HS-5 (cell line): ENCODE measurements at places on chromosomes 12 and 14.

DNA sequence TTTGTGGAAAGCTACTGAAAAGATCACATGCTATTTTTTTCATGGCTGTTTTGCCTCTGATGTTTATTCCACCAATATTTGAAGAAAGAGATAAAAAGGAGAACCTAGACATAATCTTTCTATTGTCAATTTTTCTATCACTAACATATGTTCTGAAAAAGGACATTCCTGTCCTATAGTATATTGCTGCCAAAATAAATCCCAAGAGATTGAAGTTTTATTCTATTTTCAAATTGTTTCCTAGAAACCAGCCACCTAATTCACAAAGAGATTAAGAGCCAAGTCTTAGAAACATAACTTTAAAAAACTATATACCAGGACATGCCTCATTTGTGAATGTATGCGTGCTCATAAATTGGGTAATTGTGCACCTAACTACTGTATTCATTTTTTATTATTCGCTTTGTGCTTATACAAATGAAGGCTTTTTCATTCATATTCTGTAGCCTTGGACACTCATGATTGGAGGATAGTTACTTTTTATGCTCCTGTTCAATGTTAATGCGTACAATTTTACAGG, 200.7 kb downstream of the FUT8 start:
- DNase-seq, result no peak

- DNase-seq, result peak; percentile 47
Observed at GRCh38 chr14:83347874-83348273, 1814.2 kb upstream of the SEL1L start.

- no peak for DNase-seq
Observed at GRCh38 chr12:79125358-79125757, 260.8 kb downstream of the SYT1 start.

DNA sequence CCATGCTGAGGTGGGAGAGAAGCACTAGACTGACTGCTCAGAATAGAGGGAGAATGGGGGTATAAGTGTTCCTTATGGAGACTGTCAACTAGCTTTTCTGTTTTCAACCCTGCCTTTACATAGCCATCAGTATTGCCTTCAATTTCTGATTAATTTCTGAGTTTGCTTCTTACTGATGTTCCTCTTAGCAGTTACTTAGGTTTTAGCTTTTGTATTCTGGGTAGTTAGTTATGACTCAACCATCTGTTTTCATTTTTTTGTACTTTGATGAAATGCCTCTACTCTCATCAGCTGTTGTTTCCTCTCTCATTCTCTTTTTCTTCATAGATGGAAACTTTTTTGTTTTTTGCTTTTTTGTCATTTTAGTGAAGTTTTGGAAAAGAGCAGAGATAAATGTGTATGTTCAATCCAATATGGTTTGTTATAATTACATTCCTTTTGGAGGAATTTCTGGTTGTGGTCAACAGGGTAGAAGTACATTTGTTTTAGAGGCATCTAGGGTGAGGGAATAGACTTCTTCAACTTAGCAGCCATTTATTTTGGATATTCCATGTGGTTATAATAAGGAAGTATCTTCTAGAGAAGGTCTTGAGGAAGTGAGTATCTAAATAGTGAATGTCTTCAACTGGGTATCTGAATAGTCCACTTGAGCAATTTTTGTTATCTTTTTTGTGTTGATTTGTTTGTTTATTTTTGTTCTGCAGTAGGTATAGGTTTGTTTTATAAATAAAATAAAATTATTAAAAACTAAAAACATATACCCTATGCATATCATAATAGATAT, 29.6 kb downstream of the PMCH start:
- no peak for DNase-seq

DNA sequence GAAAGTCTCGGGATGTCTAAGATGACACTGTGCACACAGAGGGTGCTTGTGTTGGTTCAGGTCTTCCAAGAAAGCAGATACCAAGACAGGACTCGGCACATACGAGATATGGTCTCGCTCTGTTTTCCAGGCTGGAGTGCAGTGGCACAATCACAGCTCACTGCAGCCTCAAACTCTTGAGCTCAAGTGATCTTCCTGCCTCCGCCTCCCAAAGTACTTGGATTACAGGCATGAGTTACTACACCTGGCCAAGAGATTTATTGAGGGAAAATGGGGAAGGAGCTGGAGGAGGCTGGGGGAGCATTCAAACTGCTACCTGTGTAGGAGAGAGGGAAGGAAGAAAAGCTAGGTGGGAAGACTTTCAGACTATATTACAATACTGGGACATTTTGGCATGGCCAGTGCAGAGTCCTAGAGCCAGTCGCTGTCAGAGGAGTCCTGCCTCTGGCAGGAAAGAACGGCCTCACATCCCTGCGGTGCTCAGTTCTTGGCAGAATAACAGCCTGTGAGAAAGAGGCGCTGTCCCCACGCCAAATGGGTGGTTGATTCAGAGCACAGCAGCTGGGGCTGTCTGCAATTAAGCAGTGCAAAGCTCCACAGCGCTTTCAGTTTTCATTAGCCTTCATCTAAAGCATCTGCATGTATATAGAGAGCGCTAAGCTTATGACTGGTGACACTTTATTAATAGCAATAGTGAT, 18.3 kb downstream of the SLC17A8 start:
- DNase-seq, result no peak

GRCh38 chr12:998020-998874, 7.2 kb downstream of the ERC1 start:
- DNase-seq, result no peak

GRCh38 chr12:103556890-103557627, 30.0 kb upstream of the STAB2 start:
- no peak for DNase-seq

DNA sequence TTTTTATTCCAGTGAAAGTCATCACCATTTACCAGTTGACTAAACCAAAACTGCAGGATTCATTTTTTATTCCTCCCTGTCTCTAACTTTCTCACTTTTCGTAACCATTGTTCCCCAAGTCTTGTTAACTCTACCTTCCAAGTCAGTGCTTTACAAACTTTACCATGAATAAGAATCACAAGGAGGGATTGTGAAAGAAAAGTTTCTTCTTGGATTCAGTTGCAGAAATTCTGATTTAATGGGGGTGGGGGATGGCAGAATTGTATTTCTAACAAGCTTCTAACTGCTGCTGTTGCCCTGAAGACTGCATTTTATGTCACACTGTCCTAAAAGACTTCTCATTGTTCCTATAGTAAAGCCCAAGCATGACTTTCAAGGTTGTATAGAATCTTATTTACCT, 5.0 kb upstream of the RAB21 start:
- DNase-seq, result no peak

GRCh38 chr14:57725399-57726077, 140.4 kb downstream of the SLC35F4 start:
- peak; percentile 56 for DNase-seq

- DNase-seq, result no peak
Observed at GRCh38 chr14:68424443-68425172, 368.3 kb downstream of the ZFP36L1 start.

DNA sequence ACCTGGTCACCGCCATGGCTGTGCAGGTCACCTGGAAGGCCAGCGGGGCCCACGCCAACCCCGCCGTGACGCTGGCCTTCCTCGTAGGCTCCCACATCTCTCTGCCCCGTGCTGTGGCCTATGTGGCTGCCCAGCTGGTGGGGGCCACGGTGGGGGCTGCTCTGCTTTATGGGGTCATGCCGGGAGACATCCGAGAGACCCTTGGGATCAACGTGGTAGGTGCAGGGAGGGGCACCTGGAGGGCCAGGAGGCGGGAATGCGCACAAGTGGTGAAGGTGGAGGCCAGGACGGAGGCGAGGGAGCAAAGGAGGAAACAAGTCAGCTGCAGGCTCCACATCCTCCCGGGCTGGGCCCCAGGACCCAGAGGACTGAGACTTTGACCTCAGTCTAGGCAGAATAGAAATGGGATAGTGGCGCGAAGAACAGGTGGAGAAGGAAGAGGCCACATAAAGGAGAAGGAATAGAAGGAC, 649 bp downstream of the AQP6 start:
- DNase-seq, result no peak

GRCh38 chr14:102335163-102335562, 15.6 kb downstream of the ZNF839 start:
- DNase-seq, result no peak

GRCh38 chr12:86292480-86292879, 36.3 kb upstream of the MGAT4C start:
- no peak for DNase-seq

DNA sequence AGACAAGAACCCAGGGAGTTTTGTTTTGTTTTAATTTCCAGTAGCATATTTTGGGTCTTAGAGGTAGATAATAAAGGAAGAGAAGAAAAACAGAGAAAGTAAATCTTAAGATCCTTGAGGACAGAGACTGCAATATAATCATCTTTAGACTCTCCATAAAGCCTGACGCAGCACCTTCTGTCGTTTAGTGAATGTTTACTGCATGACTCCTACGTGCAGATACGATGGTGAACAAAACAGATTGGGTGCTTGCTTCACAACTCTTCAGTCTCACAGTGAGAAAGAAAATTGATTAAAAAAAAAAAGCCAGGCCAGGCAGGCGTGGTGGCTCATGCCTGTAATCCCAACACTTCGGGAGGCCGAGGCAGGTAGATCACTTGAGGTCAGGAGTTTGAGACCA, 86.9 kb downstream of the STON2 start:
- no peak for DNase-seq

GRCh38 chr14:65016471-65016870, 29.8 kb downstream of the FNTB start:
- DNase-seq, result no peak

DNA sequence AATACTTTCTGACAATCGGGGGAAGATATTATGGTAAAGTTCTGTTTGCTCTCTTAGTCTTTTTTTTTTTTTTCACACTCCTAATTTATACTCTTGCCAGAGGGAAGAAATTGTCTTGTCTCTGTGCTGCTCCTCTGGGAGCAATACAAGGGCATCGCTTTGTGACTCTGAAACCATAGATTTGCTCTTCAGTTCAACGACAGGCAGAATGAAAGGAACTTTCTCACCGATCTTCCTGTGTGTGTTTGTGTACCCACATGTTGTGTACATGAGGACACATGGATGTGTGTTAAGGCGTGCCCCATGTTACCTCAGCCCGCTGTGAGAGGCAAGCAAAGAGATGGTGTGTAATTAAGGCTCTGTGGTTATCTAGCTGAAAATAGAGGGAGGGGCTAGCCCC, 457.6 kb downstream of the EGLN3 start:
- no peak for DNase-seq

GRCh38 chr14:65226824-65227604, 124.7 kb upstream of the MAX start:
- no peak for DNase-seq

DNA sequence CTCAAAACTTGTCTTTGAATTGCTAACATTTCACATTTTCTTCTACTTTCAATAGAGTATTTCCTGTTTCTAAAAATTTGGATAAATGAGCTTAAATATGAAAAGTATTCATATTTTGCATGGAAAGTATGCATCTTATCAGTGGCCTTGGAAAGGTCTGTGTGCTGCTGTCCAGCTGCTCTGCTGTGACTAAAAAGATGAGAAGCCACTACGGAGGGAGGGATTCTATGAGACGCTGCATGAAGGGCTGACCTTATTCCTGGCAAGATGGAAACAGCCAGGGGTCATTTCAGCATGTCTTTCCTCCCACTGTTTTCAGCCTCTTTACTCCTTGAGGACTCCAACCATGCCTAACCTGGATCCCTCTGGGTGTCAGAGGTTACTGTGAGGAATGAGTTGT, 13.0 kb downstream of the PIWIL1 start:
- DNase-seq, result no peak

- no peak for DNase-seq
Observed at GRCh38 chr12:49789992-49790391, 38.2 kb downstream of the NCKAP5L start.

DNA sequence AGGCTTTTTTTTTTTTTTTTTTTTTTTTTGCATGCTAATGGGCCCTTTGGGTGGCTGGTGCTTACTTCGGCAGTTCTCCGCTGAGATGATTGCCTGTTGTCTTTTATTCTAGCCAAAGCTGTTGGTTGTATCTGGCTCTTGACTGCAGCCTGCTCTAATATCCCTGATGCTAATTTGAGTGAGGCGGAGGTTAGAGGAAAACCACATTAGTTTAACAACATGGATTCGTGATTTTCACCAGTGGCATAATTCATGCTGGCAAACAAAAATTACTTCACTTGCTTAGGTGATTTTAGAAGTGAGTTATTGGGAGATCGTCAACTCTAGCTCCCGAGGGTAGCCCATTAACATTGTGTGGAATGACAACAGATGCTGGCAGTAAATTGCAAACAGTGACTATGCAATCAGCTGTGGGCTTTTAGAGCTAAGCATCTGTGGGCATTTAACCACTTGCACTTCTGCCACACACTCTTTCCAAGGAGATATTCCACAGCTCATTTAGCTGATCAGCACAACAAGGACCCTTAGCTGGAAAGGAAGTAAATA, 97.6 kb upstream of the ZDHHC17 start:
- DNase-seq, result no peak

DNA sequence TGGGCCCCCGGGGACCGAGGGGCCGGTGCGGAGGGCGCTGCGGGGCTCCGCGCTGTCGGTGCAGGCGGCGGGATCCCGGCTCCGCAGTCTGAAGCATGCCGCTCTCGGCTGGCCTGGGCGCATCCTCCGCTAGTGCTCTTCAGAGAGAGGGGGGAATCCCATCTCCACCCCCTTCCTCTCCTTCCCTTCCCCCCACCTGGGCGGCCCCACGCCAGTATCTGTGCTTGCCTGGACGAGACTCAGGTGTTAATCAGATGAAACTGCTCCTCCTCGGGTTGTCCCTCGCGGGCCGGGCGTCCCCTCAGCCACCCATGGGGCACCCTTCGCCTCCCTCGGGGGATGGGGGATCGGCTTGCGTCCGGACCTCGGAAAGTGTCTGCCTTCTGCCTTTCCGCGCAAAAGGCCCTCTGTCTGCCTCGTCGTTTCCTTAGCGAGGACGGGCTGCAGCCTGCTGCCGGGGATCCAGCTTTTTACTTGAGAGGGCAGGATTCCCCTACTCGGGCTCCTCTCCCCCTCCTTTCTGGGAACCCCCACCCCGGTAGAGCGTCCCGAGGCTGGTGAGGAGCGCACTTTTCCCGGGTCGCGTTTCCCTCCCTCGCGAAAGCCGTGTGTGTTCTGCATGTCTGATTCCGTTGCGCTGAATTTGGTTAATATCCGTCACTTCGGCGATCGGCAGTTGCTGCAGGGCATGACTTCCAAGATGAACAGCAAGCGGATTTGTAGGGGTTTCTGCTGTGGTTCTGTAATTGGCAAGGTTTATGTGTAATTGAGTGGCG, 1.1 kb downstream of the GPHN start:
- no peak for DNase-seq

DNA sequence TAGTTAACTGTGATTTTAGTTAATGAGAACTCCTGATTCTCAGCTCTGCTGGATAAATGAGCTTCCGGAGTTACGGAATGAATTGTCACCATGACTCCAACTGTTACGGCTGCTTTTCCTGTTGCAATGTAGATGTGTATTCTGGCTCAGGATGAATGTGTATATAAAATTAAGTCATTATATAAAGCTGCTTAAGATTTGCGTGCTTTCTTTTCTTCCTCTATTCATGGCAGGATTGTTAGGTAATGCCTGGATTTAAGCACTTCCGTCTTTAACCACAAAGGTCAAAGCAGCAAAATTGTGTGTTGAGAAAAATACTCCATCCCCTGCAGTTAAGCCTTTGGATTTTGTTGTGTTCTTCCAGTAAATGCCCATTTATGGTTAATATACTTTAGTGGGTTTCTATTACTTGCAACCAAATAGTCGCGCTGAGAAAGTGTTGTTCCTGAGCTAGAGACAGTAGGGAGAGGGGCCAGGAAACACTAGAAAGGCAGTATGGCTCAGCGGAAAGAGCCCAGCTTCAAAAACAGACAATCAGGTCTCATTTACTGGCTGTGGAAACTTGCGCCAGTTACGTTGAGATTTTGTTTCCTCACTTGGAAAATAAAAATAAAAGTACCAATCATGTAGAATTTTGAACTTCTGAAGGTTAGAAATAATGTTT, 9.4 kb upstream of the CCDC175 start:
- DNase-seq, result no peak
